ENCODE measurements at places on chromosomes 6 and 20.

DNA sequence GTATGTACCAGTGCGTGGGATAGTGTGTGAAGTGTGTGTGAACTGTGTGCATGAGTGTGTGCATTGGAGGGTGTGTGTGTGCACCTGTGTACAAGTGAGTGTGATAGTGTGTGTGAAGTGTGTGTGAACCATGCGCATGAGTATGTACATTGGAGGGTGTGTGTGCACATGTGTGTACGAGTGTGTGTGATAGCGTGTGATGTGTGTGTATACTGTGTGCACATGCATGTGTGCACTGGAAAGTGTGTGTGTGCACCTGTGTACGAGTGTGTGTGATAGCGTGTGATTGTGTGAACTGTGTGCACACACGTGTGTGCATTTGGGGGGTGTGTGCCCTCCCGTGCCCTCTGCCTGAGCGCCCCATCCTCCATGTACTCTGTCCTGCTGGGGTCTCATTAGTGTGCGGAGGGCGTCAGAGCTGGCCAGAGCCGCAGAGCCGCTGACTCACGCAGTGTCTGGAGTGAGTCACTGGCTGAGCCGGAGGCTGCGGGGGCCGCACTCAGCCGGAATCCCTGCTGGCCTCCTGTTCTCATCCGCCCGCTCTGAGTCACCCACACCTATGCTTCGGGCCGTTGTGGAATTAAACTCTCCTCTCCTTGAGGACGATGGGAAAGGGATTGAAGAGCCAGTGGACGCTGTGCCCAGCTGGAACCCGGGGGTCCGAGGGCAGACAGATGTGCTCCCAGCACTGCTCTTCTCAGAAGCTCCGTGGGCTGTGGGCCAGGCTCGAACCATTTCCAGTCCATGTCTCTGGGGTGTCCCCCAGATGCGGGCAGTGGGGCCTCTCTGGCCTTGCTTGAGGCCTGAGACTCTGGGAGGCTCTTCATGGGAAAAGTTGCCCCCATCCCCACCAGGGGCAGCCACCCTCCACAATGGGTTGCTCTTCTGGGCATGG lies 27.3 kb upstream of the STX16 start:
- no peak for DNase-seq

- DNase-seq, result no peak
Observed at GRCh38 chr20:17380801-17381200, 150.4 kb downstream of the BFSP1 start.

DNA sequence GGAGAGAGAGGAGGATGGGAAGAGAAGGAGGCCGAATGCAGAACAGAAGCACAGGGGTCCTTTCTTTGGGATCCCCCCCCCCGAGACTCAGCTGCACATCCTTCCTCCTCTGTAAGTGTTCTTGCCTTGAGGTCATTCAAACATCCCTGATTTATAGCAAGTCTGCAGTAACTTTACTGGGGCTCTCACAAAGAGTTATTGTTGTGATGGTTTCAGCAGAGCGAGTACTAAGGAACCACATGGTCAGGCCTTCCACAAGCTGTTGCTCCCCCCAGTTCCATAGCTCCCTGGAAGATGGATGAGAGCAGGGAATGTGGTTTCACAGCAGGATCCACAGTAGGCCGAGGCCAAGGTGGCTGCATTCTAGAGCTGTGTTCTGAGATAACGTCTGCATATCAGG lies 351.4 kb upstream of the CDH4 start:
- no peak for DNase-seq

GRCh38 chr20:53948383-53949318 lies 121.7 kb downstream of the BCAS1 start:
- DNase-seq, result no peak

DNA sequence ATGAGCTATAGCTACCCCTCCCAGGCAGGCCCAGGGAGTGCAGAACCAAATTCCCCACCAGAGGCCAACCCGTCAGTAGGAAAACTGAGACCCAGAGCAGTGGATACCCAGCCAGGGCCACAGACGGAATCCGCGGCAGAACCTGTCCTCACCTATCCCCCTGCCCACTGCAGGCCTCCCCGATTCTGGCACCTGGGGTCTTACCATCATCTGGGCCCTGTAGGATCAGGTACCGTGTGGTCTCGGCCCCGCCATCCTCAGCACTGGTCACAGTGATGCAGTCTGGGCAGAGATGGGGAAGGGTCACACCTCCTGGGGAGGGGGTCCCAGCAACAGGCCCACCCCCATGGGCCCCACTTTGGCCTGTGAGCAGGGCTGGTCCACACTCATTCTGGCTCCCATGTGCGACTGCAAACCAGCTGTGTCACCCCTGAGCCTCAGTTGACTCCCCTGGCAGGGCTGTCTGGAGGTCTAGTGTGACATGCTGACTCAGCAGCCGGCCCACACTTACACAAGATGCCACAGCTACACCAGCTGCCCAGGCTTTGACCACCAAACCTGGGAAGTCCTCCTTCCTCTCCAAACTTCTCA lies 3.8 kb downstream of the ZNF335 start:
- DNase-seq, result no peak

DNA sequence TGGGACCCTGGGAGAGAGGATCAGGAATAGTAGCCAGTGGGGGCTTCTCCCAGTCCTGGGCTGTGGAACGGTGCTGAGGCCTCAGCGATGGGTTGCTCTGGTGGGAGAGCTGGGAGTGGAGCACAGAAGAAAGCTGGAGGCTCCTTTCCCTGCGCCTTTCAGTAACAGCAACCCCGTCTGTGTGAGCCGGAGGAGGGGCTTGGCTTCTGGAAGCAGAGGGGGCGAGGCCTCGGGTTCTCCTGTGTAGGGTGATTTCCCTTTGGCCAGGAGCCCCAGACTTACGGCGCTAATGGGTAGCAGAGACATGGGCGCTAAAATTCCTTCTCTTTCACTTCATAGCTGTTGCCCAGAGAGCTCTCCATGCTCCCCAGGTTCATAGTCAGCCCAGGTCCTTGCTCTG lies 55.0 kb downstream of the DAAM2 start:
- DNase-seq, result no peak

DNA sequence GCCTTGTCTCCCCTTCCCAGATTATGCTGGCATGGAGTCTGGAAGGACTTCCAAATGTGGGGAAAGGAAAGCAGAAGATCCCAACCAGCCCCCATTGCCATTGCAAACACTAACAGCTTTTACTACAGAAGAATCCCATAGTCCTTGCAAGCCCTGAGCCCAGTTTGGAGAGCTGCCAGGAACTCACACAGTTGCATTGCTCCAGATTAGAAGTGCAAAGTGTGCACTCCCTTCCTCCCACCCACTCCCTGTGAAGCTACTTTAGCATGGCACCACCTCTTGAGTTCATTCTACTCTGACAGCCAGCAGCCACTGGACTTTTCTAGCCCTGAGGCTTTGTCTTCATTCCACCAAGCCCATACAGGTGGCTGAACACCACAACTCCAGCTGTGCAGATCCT lies 67.6 kb downstream of the SLC22A2 start:
- DNase-seq, result no peak

DNA sequence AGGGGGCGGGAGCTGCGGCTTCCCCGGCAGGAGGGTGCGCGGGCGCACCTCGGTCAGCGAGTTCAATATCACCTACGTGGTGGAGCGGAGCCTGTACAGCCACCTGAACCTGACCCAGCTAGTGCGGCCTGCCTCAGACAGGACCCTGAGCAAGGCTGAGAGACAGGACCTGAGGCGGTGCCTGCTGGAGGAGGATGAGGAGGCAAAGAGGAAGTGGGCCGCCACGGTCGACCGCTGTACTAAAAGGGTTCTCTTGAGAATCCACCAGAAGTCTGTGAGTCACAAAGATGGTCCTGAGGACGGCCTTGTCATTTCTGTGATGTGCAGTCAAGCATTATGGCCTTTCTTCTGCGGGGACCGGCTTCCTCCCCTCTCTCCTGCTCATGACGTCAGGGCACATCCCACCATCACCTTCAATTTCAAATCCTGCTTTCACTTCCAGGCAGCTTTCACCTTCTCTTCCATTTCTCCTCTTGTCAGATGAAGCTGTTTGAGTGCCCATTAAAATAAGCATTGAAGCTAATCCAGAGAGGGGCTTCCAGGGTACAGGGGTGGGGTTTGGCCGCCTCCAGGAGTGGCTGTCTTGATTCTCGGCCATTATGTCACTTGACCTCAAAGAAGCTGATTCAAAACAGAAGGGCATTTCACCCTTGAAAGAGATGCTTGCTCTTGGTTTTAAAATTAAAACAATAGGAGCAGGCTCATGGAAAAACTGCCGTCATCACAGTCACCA lies 177.6 kb downstream of the SASH1 start:
- peak; percentile 89 for DNase-seq

- no peak for DNase-seq
Observed at GRCh38 chr6:27422651-27423332, 34.2 kb downstream of the ZNF391 start.

- no peak for DNase-seq
Observed at GRCh38 chr6:37546141-37546871, 46.6 kb upstream of the CCDC167 start.

DNA sequence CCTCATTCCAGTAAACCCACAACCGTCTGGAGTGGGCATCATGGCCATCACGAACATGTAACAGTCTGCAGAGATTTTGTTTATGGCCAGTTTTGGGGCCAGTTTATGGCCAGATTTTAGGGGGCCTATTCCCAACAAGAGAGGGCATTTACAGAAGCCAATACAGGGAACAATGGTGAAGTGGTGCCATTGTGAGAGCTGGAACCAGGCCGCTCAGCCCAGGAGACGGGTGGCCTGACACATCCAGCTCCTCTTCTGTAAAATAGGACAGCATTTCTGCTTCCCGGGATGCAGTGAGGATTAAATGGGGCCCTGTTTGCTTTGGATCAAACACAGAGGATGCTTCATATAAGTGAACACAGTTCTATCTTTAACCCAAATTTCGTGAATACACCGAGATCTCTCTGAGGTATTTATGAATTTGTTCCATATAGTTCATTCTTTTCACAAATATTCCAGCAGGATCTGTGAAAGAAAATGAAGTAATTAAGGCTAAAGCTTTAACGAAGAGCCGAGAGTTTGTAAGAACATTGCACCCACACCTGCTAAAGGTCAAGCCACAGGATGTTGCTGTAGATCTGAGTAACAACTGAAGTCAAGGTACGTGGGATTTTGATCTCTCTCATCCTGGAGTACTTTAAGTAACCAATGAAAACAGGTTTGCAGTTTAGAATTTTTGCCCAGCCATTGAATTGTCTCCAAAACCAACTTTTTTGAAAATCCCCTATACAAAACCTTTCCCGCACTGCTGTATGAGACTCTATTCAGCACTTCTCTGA lies 14.5 kb upstream of the SIRPG start:
- DNase-seq, result no peak
